ENCODE measurements at places on chromosomes 5 and 9.

- peak overlapping the region; percentile 92 for H3K27ac ChIP-seq
- no peaks in the 10 kb centered on the region for H3K27me3 ChIP-seq
- peaks cover 77% of the 10 kb centered on the region for H3K4me1 ChIP-seq
- peak overlapping the region; percentile 58 for H3K4me3 ChIP-seq
These were observed 12.3 kb downstream of the FNBP1 start for GRCh38 chr9:130030651-130031127.

DNA sequence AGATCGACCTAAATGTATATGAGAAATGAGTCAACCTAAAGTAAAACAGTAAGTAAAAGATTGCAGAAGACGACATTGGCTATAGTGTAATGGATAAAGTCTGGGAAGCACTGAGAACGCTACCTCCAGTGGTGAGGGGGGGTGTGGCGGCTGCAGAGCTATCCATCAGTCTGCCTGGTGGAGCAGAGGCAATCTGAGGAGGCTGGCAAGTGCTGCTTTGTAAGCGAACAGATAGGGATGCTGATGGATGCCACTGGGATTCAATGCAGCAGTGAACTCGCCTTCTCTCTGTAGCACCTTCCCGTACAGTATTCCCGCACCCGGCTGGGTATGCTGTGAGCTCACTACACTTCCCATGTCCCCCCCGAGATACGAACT lies 261.5 kb downstream of the NSG2 start:
- H3K27me3 ChIP-seq = peaks cover 8% of the 10 kb centered on the region
- no peak for DNase-seq
- H3K27ac ChIP-seq = no peak overlapping the region
- H3K36me3 ChIP-seq = no peaks in the 10 kb centered on the region
- H3K4me3 ChIP-seq = no peak overlapping the region

DNA sequence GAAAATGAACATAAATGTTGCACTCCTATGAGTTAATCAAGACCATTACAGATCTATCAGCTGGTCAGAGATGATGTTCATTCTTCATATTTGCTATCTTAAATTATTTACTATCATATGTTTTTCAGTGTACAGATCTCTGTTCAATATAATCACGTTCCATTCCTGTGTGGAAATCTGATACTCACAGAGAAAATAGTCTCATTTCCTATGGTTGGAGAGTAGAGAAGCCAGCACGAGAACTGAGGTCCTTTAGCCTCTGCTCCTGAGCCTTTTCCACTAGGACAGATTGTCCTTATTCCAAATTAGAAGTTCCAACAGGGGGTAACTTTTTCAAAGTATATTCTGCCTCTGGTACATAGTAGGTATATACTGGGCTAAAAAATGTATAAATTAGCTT lies 29.2 kb downstream of the UGCG start:
- DNase-seq = no peak
- H3K27ac ChIP-seq = no peak overlapping the region
- H3K4me3 ChIP-seq = no peak overlapping the region
- H3K4me1 ChIP-seq = peaks cover 21% of the 10 kb centered on the region

DNA sequence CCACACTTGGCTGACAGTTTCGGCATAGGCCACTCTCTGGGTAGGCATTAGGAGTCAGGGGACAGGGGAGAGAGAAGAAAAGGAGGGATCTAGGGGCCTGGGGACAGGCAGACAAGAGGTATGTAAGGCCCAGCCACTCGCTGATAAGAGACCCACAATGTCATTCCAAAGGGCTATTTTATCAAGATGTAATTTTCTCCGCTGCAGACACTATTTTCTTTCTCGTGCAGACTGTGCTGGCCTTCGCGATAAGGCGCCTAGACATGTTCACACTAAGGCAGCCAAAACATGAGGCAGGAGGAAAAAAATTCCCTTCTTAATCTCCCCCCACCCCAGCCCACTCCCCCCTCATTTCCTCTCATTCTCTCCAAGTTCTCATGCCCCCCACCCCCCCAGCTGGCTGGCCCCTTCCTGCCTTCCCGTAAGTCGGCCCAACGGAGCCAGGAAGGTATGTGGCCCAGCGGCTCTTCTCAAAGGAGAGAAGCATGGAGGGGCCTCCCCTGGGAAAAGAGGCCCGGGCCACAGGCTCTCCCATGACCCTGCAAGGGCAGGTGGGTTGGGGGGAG lies 44.9 kb upstream of the SYNPO start:
- H3K4me1 ChIP-seq = no peaks in the 10 kb centered on the region
- no peaks in the 10 kb centered on the region for H3K27me3 ChIP-seq
- H3K27ac ChIP-seq = no peak overlapping the region
- H3K36me3 ChIP-seq = no peaks in the 10 kb centered on the region

DNA sequence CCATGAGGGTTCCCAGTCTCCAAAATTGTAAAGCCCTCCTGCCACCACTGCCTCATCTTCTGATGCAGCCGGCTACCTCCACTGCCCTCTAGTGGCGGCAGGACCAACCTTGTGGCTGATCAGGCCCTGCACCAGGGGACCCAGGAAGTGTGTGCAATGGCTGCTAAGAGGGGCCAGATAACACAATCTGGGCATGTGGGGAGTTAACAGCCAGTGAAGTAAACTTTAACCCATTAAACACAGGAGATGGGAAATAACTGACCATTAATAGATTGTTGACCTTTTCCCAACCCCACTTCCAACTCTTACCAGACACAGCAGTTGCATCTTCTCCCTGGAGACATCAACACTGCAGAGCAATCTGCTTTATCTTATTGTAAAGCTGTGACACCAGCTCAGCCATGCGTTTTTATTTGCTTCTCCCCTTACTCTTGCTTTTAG lies 63.3 kb downstream of the FREM1 start:
- DNase-seq = peak; percentile 87
- no peaks in the 10 kb centered on the region for H3K36me3 ChIP-seq
- H3K27me3 ChIP-seq = peaks cover 9% of the 10 kb centered on the region
- H3K4me1 ChIP-seq = no peaks in the 10 kb centered on the region
- H3K4me3 ChIP-seq = no peak overlapping the region

DNA sequence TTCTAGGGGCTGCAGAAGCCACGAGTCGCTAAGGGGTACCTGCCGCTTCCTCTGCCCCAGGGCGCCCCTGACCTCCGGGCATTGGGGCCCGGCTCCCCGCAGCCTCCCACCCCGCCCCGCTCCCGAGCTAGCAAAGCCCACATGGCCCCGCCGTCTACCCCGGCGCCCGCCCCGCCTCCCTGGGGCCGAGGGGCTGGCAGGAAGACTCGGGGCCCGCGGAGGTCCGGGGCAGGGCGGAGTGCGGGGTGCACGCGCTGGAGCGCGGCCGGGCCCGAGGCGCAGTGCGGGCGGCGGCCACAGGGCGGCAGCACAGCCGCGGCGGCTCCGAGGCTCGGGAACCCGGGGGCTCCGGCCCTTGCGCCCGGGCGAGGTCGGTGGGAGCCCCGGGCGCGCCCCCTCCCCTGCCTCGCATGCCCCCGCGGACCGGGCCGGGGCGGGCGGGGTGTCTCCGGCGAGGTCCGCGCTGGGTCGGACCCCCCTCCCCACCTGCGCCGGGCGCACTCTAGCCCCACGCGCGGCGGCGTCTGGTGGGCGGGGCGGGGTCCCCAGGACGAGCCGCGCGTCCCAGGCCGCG lies 6.7 kb downstream of the NRARP start:
- H3K27ac ChIP-seq = no peak overlapping the region
- H3K36me3 ChIP-seq = no peaks in the 10 kb centered on the region
- peaks cover 42% of the 10 kb centered on the region for H3K27me3 ChIP-seq
- H3K4me1 ChIP-seq = peaks cover 5% of the 10 kb centered on the region

- H3K27me3 ChIP-seq = peaks cover 4% of the 10 kb centered on the region
- no peaks in the 10 kb centered on the region for H3K4me1 ChIP-seq
- no peaks in the 10 kb centered on the region for H3K36me3 ChIP-seq
These were observed 81.4 kb upstream of the PIK3R1 start for GRCh38 chr5:68134033-68134668.

GRCh38 chr5:138936225-138936967 lies 61.3 kb upstream of the LRRTM2 start:
- peaks cover 11% of the 10 kb centered on the region for H3K4me1 ChIP-seq
- H3K27me3 ChIP-seq = no peaks in the 10 kb centered on the region
- no peak for DNase-seq
- peaks cover 6% of the 10 kb centered on the region for H3K36me3 ChIP-seq
- no peak overlapping the region for H3K4me3 ChIP-seq
- no peak overlapping the region for H3K27ac ChIP-seq

DNA sequence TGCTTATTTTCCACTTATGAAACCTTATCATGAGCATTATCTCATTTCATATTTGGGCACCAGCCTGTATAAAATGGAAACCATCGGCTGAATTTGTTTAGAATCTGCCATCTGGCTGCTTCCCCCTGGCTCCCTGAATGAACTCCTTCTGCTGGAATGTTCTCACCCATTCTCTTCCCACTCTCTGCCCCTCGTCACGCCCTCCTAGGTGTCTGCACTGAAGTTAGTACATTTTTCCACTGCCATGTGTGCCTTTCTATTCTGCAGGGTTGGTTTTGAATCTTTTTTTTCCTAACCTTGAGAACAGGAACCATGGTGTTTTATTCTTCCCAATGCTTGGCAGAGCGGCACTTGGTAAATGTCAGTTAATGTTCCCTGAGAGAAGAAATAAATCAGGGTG lies 359.7 kb downstream of the MLLT3 start:
- H3K27me3 ChIP-seq = no peaks in the 10 kb centered on the region
- H3K36me3 ChIP-seq = no peaks in the 10 kb centered on the region
- no peak overlapping the region for H3K4me3 ChIP-seq
- H3K4me1 ChIP-seq = no peaks in the 10 kb centered on the region

GRCh38 chr5:72494623-72495124 lies 12.5 kb downstream of the ZNF366 start:
- DNase-seq = no peak
- no peaks in the 10 kb centered on the region for H3K36me3 ChIP-seq
- peaks cover 17% of the 10 kb centered on the region for H3K27me3 ChIP-seq
- no peaks in the 10 kb centered on the region for H3K4me1 ChIP-seq
- H3K27ac ChIP-seq = no peak overlapping the region
- H3K4me3 ChIP-seq = no peak overlapping the region

Measured in activated CD4-positive, alpha-beta T cell treated with anti-CD3 and anti-CD28 coated beads, Interleukin-2, amount 10 ng/mL, durations not matched to agents 24 days and 14 days (primary cell).